ENCODE measurements at places on chromosomes 5 and 9. TPM values are rescaled to one million over a fixed set of nuclear protein-coding genes. Genes with fewer than 3 reads are reported as not detected.

The NIPAL4 gene
- total RNA-seq: 1.8 TPM

- DNase-seq: no peak
Measured at GRCh38 chr9:21174671-21175070, 8.2 kb upstream of the IFNA21 start.

DNA sequence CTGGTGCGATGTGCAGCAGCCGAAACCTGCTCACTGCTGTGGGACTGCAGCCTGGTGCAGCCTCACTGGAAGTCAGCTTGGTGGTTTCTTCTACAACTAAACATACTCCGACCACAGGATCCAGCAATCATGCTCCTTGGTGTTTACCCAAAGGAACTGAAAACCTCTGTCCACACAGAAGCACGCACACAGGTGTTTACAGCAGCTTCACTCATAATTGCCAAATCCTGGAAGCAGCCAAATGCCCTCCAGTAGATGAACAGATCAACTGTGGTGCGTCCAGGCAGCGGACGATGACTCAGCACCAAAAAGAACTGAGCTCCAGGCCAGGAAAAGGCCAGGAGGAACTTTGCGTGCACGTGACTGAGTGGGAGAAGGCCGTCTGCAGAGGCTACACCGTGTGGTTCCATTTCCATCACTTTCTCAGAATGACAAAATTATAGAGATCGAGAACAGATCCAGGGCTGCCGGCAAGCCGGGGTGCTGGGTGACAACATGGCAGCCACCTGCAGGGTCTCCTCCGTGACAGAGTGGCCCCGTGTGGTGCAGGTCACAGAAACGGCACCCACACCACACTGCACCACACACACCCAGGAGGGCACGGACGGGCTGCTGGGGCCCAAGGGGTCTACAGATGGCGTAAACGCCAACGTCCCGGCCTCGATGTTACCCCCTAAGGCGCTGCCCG, 23.1 kb upstream of the NSMF start:
- no peak for DNase-seq

The CYLC2 gene
- not detected for total RNA-seq

The NFIB gene
- total RNA-seq: 110 TPM

DNA sequence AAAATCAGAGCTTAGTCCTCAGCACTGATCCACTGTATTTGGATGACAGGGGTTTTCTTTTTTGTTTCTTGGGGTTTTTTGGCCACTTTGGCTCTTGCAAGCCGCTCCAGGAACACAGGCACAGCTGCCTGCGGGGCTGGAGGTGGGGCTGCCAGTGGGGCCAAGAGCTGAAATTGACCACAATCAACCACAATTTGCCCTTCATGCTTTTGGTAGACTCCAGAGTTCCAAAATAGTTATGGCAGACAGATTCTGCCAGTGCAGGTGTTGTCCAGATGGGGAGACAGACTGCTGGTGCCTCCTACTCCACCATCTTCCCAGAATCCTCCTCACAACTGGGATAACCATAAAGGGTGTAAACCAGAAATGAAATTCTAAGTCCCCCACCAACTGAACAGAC, 36.5 kb downstream of the PLEKHG4B start:
- no peak for DNase-seq

The ENDOG gene
- total RNA-seq: 61.8 TPM

GRCh38 chr5:93930098-93930497, 188.7 kb upstream of the POU5F2 start:
- no peak for DNase-seq

DNA sequence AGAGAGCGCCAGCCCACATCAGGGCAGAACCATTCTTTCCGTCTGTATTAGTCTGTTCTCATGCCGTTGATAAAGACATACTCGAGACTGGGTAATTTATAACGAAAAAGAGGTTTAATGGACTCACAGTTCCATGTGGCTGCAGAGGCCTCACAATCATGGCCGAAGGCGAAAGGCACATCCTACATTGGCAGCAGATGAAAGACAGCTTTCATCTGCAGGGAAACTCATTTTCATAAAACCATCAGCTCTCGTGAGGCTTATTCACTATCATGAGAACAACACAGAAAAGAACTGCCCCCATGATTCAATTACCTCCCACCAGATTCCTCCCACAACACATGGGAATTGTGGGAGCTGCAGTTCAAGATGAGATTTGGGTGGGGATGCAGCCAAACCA, 4.7 kb upstream of the FSD1L start:
- DNase-seq: no peak

DNA sequence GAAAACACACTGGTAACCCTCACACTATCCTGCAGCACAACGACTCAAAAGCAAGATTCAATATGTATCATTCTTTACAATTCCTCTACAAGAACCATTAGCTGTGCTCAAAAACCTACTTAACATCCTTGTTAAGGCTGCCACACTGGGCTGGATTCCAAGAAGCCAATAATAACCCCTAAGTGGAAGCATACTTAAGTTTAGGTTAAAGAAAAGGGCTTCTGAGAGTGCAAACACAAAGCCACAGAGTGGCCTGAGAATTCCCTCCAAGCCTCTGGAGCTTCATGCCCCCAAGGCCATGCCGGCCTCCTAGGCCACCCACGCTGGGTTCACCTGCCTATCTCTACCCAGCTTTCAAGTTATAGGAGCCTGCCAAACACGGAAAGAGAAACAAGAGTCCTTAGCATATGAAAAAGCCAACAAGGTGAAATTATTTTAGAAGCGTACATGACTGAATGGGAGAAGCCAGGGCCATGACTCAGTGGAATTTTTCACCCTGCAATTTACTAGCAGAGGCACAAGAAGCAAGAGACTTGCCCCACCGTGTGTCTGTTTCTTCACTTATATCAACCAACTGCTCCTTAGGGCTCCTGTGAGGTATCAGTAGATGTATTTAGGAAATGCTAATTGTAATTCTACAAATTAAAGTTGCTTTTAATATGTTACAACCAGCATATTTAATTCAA, 293.0 kb downstream of the SPOCK1 start:
- no peak for DNase-seq
